Daoy (cell line): ENCODE measurements at places on chromosomes 11 and 22. TPM values are rescaled to one million over a fixed set of nuclear protein-coding genes. Genes with fewer than 3 reads are reported as not detected.

DNA sequence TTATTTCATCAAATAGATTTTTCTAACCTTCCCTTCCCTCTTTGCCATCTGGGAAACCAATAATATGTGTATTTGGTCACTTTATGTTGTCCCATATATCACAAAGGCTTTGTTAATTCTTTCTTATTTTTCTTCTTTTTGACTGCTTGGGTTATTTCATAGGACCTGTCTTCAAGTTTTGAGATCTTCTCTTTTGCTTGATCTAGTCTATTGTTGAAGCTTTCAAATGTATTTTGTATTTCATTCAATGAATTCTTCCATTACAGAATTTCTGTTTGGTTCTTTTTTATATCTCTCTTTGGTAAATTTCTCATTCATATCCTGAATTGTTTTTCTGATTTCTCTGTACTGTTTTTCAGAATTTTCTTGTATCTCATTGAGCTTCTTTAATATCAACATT is 132.1 kb downstream of the FCHSD2 start:
- DNase-seq, result no peak

DNA sequence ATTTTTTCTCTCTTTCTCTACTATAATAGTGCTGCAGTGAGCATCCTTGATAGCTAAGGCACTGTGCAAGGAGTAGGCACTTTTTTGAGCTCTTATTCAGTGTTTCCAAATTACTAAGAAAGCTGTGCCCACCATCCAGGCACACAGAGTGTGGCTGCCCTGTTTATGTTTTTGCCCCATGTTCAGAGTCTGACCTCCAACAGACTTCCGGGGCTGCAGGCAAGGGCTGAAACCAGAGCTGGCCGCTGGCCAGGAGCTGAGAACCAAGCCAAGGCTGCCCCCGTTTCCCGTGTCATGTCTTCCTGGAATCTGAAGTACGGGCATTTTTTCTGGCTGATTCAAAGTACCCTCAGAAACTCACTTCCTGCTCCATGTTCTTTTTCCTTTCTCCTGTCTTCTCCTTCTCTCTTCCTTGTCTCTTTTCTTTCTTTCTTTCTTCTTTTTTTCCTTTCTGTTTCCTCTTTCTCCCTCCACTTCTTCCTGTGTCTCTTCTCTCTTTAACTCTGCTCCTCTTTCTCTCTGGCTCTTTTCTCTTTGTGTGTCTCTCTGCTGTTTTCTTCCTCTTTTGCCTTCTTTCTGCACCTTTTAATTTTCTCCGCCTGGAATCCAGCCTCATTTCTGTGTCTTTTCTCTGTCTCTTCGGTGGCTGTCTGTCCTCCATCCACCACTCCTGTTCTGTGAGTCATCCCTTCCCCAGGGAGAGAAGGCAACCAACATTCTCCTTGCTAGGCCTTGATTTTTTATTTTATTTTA is 17.0 kb upstream of the KCTD14 start:
- peak; percentile 95 for DNase-seq

GRCh38 chr22:24532075-24532474 is 22.9 kb downstream of the GUCD1 start:
- no peak for DNase-seq

DNA sequence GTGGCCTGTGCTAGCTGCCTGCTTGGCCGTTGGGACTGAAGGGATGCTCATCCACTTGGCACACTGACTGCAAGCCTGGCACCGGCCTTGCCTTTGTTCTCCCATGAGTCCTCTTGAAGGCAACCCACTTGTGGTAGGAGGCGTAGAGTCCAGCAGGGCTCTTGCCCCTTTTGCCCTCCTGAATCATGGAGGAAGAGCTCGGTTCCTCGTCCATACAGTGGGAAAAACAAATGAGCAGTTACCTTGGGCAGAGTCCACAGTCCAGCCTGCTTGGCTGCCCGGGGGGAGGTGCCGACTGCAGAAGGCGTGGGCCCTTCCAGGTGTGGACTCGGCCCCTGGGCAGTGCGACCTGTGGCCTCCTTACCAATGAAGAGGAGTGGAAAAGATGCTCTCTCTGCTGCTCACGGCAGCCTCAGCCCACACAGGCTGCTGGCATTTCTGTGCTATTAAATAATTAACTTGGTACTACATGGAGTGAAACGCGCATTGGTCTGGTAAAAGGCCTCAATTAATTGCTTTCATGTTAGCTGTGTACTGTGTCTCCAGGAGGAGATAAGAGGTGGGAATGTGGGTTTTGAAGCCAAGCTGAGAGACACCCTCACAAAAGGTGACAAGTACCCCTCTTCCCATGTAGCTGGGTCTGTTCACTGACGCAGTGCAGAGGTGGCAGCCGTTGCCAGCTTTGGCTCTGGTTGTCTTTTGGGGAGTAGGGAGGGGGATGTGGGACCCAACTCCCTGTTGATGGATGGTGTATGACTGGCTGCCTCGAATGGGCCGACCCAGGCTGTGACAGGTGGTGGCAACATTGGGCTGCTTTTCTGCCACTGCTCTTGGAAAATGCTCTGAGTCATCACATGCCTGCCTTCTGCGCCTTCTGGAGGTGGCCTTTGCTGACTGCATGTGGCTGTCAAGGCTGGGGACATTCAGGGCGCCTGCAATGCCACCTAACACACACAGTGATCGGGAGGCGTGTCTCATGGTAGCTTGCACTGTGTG is 26.8 kb upstream of the B3GAT1 start:
- DNase-seq, result peak; percentile 7

The SLC22A6 gene
- not detected in 2 replicates for total RNA-seq

GRCh38 chr22:19518635-19519034 is 5.6 kb downstream of the CLDN5 start:
- DNase-seq, result no peak

The POTEH gene
- 1.6 and 3.8 TPM in 2 replicates for total RNA-seq

- peak; percentile 20 for DNase-seq
These were observed 411.8 kb downstream of the CTTN start for GRCh38 chr11:70810133-70810532.

The ISX gene
- not detected in 2 replicates for total RNA-seq

DNA sequence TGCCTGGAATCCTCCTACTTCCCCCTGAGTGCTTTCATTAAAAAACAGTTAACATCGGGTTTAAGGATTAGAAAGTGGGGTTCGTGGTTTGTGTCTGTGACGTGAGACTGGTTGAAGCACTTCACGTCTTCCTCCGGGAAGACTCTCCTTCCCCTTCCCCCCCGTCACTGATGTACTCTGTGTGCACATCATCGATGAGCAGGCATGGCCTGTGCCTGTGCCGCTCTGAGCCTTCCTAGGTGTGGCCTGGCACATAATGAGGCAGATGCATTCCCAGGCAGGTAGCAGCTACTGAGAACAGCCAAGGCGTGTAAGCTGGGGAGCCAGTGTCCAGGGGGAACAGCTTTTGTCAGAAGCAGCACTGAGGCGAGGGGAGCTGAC is 93.8 kb downstream of the BCR start:
- no peak for DNase-seq

- no peak for DNase-seq
These were observed 87.4 kb upstream of the SHISAL1 start for GRCh38 chr22:44399906-44400762.

The CLTCL1 gene
- total RNA-seq, result 1.7 and 3.2 TPM in 2 replicates

- peak; percentile 2 for DNase-seq
These were observed 510 bp downstream of the PPME1 start for GRCh38 chr11:74171630-74171968.

GRCh38 chr11:9982796-9983579 is 311.0 kb downstream of the SBF2 start:
- DNase-seq, result peak; percentile 73

DNA sequence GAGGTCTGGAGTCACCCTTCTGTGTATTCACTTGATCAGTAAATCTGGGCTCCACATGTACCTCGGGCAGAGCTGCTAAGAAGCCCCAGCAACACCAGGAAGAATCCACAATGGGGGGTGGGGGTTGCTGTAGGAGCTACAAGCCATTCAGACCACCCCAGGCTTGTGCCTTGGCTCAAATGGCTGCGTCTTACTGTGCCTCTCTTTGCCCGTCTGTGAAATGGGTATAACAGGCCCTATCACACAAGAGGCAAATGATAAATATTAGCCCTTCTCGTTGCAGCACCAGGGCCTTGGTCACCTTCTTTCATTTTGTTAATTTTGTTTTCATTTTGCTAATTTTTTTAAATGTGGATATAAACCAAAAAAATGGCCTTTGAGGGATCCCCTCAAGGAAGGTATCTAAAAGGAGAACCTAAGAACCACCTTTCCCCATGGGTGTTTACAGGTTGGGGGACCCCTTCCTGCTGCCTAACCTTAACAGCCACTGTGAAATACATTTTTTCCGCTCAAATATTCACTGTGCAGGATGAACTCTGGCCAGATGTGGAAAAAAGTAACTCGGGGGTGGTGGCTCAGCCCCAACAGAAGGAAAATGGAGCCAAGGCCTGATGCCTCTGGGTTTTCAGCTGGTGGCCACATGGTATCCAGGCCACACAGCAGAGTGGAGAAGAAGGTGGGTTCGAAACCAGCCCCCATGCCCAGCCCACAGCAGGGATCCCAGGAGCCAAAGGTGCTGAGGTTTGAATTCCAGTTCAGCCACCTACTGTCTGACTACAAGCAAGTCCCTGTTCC is 284.0 kb downstream of the MN1 start:
- DNase-seq, result no peak

DNA sequence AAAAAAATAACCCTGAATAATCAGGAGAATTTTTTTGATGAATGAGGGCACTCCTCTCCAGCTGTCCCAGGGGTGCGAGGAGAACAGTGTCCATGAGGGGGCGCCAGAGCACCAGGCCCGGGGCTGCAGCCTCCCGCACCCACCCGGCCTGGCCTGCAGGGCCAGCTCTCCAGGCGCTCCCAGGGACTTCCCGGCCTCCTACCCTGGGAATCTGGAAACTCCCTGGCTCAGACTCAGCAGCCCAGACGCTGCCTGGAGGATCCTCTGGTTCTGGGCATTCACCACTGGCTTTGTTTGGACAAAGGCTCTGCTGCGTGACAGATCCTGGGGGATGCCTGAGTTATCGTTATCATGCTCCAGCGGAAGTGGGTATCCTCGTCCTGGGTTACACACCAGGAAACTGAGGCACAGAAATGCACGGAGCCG is 31.0 kb downstream of the MCM5 start:
- peak; percentile 95 for DNase-seq

DNA sequence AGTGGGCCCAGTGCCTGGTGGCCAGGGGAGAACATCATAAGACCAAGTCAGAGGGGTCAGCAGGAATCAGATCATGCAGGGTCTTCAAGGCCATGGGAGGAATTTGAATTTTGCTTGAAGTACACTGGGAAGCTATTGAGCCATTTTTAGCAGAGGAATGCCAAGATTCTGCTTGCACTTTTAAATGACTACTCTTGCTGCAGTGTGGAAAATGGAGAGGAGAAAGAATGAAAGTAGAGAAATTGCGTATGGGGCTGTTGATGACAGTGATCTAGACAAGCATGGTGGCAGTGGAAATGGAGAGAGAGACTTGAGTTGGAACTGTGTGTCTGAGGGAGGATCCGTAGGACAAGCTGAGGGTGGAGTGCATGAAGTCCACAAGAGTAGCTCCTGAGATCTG is 128.1 kb downstream of the WNT7B start:
- DNase-seq, result no peak

- DNase-seq, result no peak
These were observed 50.2 kb downstream of the C22orf31 start for GRCh38 chr22:29011240-29012100.

GRCh38 chr11:14700593-14700992 is 57.0 kb downstream of the PDE3B start:
- DNase-seq, result no peak

The ADM2 gene
- 0.03 and 0.23 TPM in 2 replicates for total RNA-seq

DNA sequence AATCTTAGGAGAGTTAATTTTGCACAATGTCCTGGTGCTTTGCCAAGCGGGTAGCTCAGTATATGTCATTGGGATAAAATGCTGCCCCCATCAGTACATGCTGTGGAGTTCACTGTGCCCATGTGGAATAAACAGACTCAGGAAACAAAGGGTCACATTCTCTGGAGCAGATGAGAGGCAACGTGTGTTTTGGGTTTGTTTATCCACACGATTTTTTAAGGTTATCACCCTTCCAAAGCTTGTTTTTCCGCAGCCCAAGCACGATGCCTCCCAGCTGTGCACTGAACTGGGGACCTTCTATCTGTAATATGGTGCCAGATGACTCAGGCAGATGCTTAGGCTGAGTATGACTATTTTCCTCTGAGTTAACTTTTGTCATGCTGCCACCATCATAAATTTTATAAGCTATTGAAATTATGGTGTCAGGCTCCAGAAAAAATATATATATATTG is 6.5 kb downstream of the OR4D6 start:
- peak; percentile 27 for DNase-seq

GRCh38 chr11:121842192-121842585 is 273.8 kb downstream of the BLID start:
- DNase-seq, result no peak

DNA sequence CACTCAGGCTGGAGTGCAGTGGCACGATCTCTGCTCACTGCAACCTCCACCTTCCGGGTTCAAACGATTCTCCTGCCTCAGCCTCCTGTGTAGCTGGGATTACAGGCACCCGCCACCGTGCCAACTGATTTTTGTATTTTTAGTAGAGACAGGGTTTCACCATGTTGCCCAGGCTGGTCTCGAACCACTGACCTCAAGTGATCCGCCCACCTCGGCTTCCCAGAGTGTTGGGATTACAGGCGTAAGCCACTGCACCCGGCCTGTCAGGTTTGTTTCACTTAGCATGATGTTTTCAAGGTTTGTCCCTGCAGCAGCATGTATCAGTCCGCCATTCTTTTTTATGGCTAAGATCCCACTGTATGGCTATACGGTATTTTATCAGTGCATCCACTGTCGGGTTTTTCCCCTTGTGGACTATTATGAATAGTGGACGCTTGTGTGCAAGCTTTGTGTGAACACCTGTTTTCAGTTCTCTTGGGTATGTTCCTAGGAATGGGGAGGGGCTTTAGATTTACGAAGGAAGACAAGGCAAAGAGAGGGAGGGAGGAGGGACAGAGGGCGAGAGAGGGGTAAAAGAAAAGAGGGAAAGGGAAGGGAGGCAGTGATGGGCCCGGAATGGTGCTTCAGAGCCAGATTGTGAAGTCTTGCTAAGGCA is 13.9 kb upstream of the CDC42EP2 start:
- DNase-seq, result no peak

GRCh38 chr11:17781221-17781620 is 46.6 kb downstream of the KCNC1 start:
- no peak for DNase-seq

DNA sequence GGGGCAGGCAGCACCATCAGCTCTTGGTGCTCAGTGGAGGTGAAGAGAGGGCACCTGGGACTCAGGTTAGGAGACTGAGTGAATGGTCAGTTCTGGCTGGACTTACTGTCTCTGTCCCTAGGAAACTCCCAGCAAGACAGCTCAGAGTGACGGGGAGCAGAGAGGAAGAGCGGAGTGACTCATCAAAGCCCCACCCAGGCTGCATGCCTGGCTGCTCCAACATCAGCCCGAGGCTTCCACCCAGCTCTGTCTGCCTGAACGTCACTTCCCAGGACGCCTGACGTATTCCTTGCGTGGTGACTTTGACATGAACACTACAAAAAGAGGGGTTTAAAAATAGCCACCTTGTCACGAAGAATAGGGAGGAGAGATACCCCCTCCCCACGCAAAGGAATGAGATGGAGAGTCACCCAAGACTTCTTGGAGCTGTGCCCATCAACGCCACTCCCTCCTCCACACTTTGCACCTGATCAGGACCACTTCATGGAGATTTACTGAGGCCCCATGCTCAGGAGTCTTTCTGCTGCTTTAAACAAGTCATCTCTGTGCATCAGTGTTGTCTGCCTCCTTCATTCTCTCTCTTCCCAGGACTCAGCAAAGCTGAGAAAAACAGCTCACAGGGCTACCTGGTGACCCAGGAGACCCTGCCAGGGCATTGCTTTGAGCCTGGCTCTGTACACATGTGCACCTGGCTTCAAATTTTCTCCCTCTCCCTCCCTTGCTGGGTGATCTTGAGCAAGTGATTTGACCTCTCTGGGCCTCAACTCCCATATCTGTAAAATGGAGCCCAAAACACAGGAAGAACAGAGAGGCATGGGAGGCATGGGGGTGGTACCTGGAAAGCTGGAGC is 83.1 kb downstream of the MN1 start:
- peak; percentile 93 for DNase-seq

The MS4A1 gene
- total RNA-seq, result not detected in 2 replicates
